Activated CD4-positive, alpha-beta T cell treated with anti-CD3 and anti-CD28 coated beads, Interleukin-2, amount 50 U/mL, for 1 hour (primary cell): ENCODE measurements at places on chromosomes 16 and 17.

- DNase-seq, result peak; percentile 18
These were observed 7.5 kb upstream of the HSD3B7 start for GRCh38 chr16:30977502-30977901.

- no peak for DNase-seq
These were observed 33.7 kb downstream of the GDE1 start for GRCh38 chr16:19488213-19488640.

DNA sequence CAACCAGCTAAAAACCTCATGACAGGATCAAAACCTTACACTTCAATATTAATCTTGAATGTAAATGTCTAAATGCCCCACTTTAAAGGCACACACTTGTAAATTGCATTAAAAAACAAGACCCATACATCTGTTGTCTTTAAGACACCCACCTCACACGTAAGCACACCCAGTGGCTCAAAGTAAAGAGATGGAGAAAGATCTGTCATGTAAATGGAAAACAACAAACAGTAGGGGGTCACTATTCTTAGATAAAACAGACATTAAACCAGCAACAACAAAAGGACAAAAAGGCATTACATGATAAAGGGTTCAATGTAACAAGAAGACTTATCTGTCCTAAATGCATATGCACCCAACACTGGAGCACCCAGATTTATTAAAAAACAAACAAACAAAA, 35.6 kb downstream of the SDR42E1 start:
- no peak for DNase-seq

- DNase-seq, result no peak
These were observed 22.9 kb downstream of the C16orf96 start for GRCh38 chr16:4578961-4579530.

DNA sequence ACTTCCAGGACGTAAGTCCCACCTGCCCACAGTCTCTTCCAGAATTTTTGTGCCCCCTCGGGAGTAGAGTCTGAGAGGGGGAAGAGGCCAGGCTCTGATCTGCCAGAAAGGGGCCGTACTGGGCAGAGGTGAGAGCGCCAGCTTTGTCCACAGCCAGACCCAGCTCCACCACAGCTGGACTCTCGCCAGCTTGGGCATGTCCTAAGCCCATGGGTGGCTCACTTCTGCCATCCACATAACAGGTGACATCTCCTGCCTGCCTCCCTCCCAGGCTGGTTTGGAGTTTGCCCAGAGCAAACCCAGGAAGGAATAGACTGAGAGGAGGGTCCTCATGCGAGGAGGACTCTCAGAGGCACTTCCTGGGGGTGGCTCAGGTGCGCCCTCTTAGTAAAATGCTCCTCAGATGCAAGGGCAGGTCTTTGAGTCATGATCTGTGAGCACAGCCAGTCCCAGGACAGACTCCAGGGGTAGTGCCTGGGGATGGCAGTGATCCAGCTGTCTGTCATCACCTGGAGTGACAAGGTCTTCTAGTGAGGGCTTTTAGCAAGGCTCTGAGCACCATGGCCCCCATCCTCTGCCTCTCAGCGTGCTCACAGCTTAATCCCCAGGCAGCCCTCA, 89.2 kb downstream of the AMFR start:
- DNase-seq, result no peak

- DNase-seq, result no peak
These were observed 17.1 kb downstream of the FOXJ1 start for GRCh38 chr17:76123749-76124581.

DNA sequence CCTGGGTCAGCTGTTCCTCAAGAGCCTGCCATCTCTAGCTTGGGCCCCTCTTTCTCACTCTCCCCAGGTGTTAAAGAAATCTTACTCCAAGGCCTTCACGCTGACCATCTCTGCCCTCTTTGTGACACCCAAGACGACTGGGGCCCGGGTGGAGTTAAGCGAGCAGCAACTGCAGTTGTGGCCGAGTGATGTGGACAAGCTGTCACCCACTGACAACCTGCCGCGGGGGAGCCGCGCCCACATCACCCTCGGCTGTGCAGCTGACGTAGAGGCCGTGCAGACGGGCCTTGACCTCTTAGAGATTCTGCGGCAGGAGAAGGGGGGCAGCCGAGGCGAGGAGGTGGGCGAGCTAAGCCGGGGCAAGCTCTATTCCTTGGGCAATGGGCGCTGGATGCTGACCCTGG, 6.8 kb downstream of the CNP start:
- DNase-seq, result no peak

GRCh38 chr17:16486373-16487250, 5.4 kb downstream of the LRRC75A start:
- DNase-seq, result no peak

- DNase-seq, result no peak
These were observed 91.3 kb upstream of the PLEKHM1 start for GRCh38 chr17:45581860-45582259.

DNA sequence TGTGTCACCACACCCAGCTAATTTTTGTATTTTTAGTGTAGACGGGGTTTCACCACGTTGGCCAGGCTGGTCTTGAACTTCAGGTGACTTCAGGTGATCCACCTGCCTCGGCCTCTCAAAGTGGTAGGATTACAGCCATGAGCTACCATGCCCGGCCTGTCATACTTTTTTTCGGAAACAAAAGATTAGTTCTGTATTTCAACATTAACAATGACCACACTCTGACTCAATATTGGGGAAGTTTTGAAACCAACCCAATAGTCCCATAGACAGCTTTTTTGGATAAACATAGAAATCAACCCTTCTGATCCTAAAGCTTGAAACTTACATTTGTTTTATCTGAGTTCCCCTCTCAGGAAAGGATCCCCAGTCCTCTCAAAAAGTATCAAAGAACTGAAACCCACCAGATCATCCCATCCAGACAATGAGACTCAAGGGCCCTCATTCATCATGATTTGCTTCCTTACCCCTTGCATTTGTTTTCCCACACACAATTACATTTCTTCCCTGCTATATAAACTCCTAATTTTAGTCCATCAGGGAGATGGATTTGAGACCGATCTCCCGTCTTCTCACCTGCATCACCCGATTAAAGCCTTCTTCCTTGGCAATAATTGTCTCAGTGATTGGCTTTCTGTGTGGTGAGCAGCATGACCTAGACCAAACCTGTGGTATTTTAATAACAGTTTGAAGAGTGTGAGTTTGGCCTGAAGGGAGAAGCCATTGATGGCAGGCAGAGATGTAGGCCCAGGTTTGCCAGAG, 7.2 kb upstream of the AGRP start:
- DNase-seq, result no peak

- DNase-seq, result no peak
These were observed 16.8 kb downstream of the CDR2 start for GRCh38 chr16:22357635-22357971.

DNA sequence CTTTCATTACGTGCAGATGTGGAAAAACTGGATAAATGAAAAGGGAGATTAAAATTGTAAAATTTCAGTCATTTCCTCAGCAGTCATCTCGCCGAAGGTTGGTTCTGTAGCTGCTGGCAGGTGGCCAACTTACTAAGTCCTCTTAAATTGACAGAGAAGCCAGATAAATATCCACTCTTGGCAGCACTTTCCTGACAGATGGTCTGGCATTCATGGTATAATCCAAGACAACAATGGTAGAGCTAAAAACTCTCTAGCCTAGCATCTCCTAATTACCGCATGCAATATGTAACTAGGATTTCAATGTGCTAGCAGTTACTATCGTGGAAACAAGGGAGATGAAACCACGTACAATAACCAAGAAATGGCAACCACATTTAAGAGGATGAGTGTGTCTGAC, 306.3 kb downstream of the CNTNAP4 start:
- no peak for DNase-seq

DNA sequence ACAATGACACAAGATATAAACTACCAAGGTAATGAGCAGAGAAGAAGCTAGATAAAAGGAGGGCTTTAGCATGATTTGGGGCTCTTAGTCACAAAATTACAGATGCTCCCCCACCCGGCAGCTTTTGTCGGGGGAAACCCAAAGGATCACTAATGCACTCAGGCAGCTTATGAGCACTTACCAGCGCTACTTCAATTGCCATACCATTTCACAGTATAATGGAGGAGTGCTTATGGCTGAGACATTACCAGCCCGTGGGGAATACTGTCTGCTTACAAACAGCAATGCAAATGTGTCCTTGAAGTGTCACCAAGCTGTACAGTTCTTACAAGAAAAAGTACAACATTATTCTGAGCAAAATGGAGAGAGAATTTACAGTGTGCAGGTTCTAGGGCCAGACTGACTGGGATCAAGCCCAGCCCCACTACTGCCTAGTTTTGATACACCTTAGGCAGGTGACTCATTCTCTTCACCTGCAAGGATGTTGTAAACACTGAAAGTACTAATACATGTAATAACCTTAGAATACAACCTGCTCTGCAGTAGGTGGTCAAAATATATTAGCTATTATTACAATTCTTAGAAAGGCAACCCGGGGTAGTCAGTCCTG, 16.3 kb downstream of the ANKFY1 start:
- no peak for DNase-seq

GRCh38 chr17:77361986-77362620, 221.3 kb downstream of the SEC14L1 start:
- DNase-seq, result no peak

DNA sequence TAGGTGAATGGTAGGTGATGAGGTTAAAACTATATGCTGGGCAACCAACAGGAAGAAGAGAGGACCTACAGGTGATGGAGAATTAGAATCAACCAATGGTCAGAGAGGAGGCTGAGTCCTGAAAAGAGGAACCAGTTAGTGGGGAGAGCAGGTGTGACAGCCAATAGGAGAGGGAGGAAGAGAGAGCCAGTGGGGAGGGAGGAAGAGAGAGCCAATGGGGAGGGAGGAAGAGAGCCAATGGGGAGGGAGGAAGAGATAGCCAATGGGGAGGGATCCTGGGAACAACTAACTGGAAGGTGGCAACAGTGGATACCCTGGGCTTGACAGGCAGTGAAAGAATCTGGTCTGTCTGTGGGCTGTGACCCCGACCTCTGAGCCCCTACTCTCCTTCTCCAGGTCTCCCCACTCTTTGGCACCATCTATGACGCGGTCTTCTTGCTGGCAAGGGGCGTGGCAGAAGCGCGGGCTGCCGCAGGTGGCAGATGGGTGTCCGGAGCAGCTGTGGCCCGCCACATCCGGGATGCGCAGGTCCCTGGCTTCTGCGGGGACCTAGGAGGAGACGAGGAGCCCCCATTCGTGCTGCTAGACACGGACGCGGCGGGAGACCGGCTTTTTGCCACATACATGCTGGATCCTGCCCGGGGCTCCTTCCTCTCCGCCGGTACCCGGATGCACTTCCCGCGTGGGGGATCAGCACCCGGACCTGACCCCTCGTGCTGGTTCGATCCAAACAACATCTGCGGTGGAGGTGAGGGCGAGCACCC, 3.7 kb downstream of the GUCY2D start:
- no peak for DNase-seq

DNA sequence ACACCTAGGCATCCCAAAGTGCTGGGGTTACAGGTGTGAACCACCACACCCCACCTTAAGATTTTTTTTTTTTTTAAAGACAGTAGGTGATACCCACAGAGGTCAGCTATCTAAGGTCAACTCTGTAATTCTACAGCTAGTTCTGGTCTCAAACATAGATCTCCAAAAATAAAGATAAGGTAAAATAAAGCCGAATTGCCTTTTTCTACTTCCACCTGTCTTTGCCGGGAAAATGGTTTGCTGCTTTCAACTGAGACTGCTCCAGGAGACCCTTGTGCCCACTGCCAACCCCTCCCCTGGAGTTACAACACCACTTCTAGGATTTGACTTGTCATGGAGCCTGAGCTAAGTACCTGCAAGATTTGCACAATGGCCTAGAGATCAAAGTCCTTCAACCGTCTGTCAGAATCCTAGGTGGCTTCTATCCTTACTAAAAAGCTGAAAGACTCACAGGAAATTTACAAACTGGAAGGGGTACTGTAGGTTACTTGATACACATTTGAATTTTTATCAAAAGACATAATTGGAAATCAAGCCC, 4.7 kb upstream of the CNOT1 start:
- no peak for DNase-seq

- DNase-seq, result no peak
These were observed 5.2 kb upstream of the FANCA start for GRCh38 chr16:89821438-89822187.

DNA sequence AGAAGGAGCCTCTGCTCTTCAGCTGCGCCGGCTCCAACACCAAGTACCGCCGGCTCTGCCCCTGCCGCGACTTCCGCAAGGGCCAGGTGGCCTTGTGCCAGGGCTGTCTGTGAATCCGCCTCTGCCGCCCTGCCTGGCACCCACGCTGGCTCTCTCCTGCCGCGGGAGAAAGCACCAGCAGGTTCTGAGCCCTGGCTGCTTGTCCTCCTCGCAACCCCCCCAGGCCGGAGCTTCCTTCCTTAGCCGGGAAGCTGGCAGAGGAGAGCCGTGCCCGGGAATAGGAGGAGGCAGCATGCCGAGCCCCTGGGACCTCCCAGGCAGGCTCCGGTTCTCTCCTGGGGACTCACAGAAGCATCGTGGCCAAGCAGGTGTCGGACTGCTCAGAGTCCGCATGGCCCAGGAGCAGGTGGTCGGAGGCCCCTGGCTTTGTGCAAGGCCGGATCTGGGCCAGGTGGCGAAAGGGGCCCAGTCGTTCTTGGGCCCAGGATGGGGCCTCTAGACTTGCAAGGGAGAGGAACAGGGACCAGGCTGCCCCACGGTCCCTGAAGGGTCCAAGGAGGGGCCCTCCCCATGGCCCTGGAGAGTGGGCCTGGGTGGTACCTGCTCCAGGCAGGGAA, 80.6 kb downstream of the MGAT5B start:
- DNase-seq, result no peak

GRCh38 chr17:59666235-59666634, 41.0 kb downstream of the PTRH2 start:
- no peak for DNase-seq

DNA sequence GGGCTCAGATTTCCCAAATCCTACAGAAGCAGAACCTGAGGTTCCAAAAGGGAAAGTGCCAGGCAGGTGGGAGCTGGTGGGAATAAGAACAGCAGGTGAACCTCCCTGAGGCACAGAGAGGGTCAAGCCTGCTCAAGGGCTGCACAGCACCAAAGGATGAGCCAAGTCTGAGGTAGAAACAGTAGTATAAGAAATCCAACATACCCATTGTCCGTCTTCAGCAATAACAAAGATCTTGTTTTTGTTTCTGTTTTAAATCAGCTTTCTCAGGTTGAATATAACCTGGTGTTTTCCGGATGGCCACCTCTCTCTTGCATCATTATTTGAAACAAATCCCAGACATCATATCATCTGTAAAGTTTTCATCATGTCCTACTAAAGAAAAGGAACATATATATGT, 10.6 kb upstream of the CES3 start:
- no peak for DNase-seq

DNA sequence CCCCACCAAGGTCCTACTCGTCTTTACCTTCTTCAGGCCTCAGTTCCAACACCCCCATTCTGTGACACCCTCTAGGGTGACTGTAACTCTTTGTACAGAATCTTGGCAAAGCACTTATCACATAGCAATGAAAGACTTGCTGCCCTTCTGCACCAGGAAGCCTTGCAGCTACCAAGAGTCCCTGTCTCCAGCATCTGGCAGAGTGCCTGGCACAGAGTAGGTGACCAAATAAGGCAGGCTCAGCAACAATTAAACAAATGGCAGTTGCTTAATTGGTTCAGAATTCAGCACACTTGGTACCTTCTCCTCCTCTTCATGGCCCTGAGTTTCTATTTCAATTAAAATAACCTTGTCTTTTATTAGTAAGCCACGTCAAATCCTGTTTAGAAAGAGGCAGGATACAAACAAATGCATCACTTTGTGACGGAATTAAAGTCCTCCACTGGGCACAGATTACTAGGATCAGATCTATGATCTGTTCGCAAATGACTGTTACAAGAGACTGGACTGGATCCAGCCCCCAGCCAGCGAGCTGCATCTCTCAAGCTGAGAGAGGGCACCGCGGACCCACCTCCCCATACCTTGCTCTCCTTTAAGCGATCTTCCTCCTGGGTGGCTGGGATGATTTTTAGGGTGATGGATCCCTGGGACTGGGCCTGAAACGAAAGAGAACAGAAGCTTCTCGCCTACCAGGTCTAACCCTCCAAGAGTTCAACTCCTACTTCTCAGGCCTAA, 9.4 kb downstream of the MPP3 start:
- DNase-seq, result no peak
